ENCODE measurements at places on chromosomes 3 and 15. TPM values are rescaled to one million over a fixed set of nuclear protein-coding genes. Genes with fewer than 3 reads are reported as not detected.

GRCh38 chr3:13825821-13826220 lies 54.0 kb downstream of the WNT7A start:
- DNase-seq = no peak

GRCh38 chr3:49339581-49339940 lies 292 bp downstream of the USP4 start:
- no peak for DNase-seq

- no peak for DNase-seq
These were observed 30.5 kb upstream of the CLDN16 start for GRCh38 chr3:190357468-190357867.

GRCh38 chr3:188220097-188220788 lies 66.3 kb downstream of the LPP start:
- peak; percentile 51 for DNase-seq

- no peak for DNase-seq
These were observed 828 bp upstream of the ATOSA start for GRCh38 chr15:52680041-52680391.

GRCh38 chr3:12967606-12968351 lies 105.5 kb downstream of the IQSEC1 start:
- DNase-seq = peak; percentile 94

- DNase-seq = no peak
These were observed 183.8 kb upstream of the TBL1XR1 start for GRCh38 chr3:177381070-177381469.

DNA sequence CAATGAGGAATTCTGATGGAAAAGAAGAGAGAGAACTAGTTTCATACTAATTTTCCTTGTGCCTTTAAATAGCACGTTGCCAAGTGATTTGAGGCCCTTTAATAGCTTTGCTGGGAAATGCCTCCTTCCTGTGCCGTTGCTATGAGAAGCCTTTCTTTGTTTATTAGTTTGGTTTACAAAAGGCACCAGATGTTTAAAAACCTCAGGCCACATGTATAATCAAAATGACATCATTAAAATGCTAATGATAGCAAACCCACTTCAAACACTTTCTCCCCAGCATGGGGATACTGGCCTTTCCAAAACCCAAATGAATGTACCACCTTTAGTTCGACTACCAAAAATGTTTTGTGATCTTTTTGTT lies 50.0 kb upstream of the TBC1D23 start:
- DNase-seq = no peak

DNA sequence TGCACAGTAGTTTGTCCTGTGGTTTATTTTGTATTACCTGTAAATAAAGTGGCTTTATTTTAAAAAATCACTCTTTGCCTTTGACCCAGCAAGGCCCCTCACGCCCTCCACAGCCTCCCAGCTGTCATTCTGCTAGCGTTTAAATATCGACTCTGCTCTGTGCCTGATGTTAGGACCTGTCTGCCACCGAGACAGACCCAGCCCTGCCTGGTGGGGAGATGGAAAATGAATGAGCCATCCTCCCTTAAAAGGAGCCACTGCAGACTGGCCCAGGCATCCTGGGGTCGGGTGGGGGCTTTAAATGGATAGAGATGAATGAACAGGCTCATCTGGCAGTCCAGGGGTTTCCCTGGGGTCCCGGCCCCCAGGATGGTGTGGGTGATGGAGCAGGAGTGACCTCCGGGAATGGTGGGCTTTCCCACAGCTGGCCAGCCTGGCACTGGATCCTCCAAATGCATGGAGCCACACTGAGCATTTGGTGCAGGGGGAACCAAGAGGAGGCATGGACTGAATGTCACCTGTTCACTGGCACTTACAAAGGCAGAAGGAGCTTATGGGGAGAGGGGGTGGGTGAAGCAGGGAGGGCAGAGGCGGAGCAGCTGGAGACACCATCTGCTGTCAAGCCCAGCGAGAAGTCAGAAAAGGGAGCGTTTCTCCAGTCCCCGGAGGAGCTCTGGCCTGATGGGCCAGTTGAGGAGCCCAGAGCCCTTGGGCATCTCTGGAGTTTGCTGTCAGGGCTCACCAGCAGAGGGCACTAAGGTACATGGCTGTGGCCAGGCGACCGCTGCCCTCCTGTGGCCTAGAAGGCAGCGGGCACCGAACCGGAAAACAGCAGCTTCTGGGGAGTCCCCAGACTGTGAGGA lies 11.9 kb downstream of the GRM2 start:
- DNase-seq = peak; percentile 73

- DNase-seq = no peak
These were observed 310.0 kb downstream of the SHQ1 start for GRCh38 chr3:72538070-72538745.

GRCh38 chr3:125069452-125069851 lies 13.7 kb upstream of the HEG1 start:
- no peak for DNase-seq

DNA sequence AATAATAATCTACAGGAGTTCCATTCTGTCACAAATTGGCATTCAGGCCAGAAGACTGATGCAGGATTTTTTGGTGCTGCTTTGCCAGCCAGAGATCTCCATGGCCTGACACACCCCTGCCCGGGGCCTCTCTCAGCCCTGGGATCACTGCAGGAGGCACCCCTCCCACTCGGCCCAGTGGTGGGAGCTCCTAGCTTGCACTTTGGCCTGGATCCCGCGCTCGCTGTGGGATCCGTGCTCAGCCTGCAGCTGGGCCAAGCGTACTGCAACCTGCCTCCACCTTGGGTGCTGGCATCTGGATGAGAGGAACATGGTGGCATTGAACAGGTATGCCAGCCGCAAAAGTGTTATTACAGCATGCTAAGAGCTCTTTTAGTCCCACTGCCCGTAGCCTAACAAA lies 656.7 kb upstream of the CCDC54 start:
- DNase-seq = no peak

- no peak for DNase-seq
These were observed 97.1 kb upstream of the ICE2 start for GRCh38 chr15:60576044-60576443.

DNA sequence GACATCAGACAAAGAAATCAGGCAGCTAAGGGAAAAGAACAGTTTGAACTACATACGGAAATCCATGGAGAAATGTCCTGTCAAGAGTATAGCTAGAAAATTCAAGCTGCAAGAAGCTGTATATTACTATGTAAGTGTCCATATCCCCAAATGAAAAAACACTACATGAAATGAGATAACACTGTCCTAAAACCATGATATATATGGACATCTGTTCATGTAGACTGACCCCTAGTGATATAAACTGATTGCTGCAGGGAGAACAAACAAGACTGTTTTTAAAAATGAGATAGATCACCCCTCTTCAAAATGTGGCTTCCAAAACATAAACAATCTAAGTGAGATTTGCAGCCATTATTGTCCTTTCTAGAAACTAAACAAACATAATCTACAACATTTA lies 985.6 kb downstream of the EPHA3 start:
- no peak for DNase-seq

DNA sequence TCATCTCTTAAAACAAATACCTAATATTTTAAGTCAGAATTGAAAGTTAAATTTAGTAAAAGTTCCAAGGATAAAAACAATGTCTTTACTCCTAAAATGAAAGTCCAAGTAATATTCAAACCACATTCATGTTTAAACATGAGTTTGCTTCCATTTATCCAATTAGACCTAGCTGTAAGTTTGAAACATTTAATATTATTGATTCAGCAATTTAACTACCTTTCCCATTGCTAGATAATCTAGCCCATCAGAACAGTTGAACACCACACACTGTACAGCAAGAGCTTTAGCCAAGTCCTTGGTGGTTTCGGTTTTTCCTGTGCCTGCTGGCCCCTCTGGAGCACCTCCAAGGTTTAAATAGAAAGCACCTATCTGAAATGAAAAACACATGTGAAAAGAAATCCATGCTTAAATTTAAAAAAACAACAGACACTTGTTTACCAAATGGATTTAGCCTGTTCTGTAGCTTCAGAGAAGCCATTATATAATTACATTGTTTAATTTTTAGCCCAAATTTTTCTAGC lies 97.8 kb downstream of the DNAH12 start:
- peak; percentile 46 for DNase-seq

DNA sequence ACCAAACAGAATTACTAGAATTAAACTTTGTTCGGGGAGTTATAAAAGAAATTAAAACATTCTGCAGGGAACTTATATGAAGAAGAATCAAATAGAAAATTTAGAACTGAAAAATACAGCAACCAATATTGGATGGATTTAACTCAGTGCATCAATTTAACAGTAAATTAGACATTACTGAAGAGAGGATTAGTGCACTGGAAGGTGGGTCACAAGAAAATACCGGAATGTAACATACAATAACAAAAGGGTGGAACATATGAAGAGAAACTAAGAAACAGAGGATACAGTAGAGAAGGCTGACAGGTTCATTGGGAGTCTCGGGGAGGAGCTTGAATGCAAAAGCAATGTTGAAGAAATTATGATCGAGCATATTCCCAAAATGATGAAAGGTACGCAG lies 56.3 kb downstream of the CDIN1 start:
- DNase-seq = no peak

GRCh38 chr3:62361261-62361660 lies 12.1 kb downstream of the FEZF2 start:
- DNase-seq = no peak

DNA sequence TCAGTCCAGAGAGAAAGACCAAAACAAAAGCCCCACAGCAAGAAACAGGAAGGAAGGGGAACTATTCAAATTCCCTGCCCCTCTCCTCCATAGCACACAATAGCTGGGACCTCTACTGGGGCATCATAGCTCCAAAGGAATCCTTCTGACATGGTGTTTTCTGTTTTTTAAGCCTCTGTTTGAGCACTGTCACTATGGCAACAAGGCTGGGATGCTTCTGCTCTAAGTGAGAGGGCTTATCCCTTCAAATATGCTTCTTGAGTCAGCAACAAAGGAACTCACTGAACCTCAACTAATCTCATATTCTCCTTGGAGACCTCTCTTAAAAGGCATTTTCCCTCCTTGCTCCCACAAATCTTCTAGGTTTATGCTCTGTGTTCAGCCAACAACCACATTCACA lies 40.5 kb downstream of the MYLK start:
- no peak for DNase-seq

DNA sequence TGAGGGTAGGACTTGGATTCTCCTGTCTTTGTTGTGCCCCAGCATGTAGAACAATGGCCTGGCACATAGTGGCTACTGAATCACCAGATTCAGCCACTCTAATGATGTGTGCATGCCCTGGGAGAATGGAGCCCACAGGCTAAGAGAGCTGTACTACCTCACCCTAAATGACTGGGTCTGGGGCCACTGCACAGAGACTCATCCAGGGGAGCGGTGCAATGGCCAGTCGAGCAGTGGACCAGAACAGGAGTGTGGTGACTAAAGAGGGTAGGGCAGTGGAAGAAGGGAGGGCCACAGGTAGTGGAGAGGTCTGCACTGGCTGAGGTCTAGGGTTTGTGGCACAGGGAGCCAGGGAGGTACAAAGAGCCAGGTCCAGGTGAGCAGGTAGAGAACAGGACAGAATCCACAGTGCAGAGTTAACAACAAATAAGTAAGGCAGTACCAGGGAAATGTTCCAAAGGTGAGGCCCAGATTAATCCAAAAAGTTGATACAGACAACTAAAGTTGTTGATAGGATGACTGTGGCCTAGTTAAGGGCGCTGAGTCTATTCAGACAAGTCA lies 142.7 kb upstream of the ATP11B start:
- DNase-seq = no peak

THSD4 gene
- polyA plus RNA-seq = 24.1 TPM

LNP1 gene
- polyA plus RNA-seq = 0.71 TPM

BCHE gene
- 24.0 TPM for polyA plus RNA-seq

GOLGA6L10 gene
- 0.79 TPM for polyA plus RNA-seq

MGLL gene
- polyA plus RNA-seq = 18.8 TPM

MED12L gene
- 4.6 TPM for polyA plus RNA-seq

FYCO1 gene
- 20.2 TPM for polyA plus RNA-seq

NEK10 gene
- 0.55 TPM for polyA plus RNA-seq

RTP3 gene
- not detected for polyA plus RNA-seq

All from adrenal gland (tissue), 19 donors.